ENCODE measurements at places on chromosomes 3 and 15.

DNA sequence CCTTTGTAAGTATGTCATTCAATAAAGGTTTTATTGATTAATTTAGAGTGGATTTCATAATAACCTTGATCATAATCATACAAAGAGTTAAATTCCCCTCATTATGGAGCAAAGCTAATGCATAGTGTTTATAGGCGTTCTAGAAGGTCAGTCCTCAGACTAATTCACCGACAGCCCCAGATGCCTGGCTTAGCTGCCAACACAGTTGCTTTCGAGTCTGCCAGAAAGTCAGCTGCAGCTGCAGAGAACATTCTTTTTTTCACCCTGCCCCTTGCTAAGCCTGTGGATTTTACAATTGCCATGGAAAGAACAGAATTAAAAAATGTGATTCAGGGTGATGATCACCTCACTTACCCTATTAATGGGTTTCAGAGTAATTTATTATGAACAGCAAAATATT, 21.2 kb downstream of the CADM2 start:
- H3K4me3 ChIP-seq, result no peak overlapping the region
- no peaks in the 10 kb centered on the region for H3K36me3 ChIP-seq
- no peaks in the 10 kb centered on the region for H3K27me3 ChIP-seq
- H3K4me1 ChIP-seq, result no peaks in the 10 kb centered on the region

- H3K27me3 ChIP-seq, result no peaks in the 10 kb centered on the region
- no peak overlapping the region for H3K27ac ChIP-seq
- H3K36me3 ChIP-seq, result no peaks in the 10 kb centered on the region
Observed at GRCh38 chr3:23035927-23036640, 167.0 kb upstream of the UBE2E2 start.

DNA sequence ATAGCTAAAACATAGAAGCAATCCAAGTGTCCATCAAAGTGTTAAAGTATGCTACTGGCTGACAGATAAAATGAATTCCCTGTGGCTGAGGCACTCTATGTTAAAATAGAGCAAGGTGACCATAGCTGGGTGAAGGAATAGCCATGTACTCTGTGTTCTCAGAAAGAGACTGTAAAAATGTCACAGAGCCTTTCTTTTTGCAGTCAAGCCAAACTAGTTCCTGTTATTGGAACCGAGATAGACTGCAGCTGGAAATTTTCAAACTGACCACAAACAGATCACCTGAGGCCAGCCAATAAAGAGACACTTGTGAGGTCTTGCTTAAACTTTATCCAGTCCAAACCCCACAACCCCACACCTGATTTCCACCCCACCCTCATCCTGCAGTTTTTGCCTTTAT, 422.8 kb upstream of the NAALADL2 start:
- no peak overlapping the region for H3K4me3 ChIP-seq
- no peak for DNase-seq
- peaks cover 9% of the 10 kb centered on the region for H3K4me1 ChIP-seq
- H3K36me3 ChIP-seq, result no peaks in the 10 kb centered on the region

DNA sequence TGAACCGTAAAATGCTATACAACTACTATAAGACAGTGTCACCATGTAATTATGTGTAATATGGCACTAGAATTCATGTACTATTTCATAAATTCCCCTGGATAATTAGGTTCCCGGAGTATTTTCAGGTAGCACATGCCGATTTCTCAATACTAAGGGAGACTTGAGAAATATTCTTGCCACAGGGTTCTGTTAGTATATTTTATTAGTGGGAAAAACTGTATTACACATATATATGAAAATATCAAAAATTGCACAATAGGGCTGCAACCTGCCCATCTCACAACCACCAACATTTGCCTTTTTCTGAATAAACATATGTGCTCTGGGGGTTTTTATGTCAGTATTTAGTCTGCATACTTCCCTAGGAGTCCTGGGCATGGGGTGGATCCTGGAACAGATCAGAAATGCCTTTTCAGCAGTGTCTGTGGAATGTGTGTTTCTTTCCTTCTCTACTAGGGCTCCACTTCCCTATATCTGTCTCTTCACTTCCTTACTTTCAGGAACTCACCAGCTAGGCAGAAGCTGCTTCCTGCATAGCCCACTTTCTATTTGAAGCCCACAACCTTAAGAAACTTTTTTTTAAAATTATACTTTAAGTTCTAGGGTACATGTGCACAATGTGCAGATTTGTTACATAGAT, 87.5 kb downstream of the RPL39L start:
- H3K36me3 ChIP-seq, result no peaks in the 10 kb centered on the region
- no peaks in the 10 kb centered on the region for H3K27me3 ChIP-seq

DNA sequence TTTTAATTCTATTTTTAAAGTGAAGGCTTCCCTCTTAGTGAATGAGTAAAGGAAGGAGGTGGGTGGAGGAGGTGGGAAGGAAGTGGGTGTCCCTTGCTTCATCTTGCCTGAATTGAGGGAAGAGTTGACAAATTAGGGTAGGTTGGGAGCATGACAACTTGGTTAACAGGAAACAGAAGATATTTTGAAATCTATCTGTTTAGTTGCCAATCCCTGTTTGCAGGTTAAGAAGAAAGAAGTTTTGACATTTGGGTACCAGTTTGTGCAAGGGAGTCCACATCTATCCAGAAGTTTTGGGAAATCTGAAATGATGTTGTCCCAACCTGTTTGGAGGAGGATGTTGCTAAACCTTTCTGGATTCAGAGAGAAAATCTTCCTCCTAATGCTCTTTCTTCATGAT, 204.1 kb upstream of the SUCLG2 start:
- no peaks in the 10 kb centered on the region for H3K4me1 ChIP-seq
- DNase-seq, result no peak
- H3K27ac ChIP-seq, result no peak overlapping the region

DNA sequence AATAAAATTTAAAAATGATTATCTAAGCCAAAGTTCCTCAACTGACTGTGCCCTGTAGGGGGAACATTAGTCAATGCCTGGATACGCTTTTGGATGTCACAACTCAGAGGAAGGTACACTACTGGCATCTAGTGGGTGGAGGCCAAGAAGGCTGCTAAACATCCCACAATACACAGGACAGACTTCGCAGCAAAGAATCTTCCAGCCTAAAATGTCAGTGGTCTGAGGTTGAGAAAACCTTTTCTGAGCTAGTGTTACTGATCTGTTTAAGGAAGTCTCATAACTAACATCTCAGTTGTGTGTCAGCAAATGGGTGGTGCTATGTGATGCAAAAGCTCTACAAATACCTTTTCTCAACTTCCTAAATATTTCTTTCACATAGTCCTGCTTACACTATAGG, 20.9 kb upstream of the LDHAL6B start:
- DNase-seq, result no peak
- H3K4me3 ChIP-seq, result no peak overlapping the region
- H3K4me1 ChIP-seq, result no peaks in the 10 kb centered on the region
- H3K36me3 ChIP-seq, result no peaks in the 10 kb centered on the region
- no peak overlapping the region for H3K27ac ChIP-seq
- peaks cover 5% of the 10 kb centered on the region for H3K27me3 ChIP-seq

DNA sequence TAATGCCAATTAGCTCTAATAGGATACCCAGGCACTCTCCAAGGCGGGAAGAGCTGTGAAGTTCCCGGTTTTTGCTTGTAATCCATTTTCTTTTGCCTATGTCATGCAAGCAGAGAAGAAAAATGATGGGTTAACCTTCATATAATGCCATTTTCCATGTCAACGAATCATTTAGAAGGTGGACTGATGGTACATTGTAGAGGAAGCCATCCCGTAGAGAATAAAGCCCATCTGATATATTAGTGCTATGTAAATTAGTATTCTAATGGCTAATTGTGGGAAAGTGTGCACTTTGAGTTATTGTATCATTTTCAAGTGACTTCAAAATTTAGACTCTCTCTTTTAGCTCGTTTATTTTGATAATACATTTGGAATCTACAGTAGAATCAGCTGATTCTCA, 509.1 kb downstream of the ROBO2 start:
- no peak overlapping the region for H3K4me3 ChIP-seq
- no peak overlapping the region for H3K27ac ChIP-seq
- DNase-seq, result no peak
- no peaks in the 10 kb centered on the region for H3K36me3 ChIP-seq

GRCh38 chr15:90637693-90638092, 79.5 kb upstream of the BLM start:
- H3K36me3 ChIP-seq, result peaks cover 42% of the 10 kb centered on the region
- no peaks in the 10 kb centered on the region for H3K27me3 ChIP-seq
- H3K27ac ChIP-seq, result no peak overlapping the region
- H3K4me3 ChIP-seq, result no peak overlapping the region
- no peaks in the 10 kb centered on the region for H3K4me1 ChIP-seq

DNA sequence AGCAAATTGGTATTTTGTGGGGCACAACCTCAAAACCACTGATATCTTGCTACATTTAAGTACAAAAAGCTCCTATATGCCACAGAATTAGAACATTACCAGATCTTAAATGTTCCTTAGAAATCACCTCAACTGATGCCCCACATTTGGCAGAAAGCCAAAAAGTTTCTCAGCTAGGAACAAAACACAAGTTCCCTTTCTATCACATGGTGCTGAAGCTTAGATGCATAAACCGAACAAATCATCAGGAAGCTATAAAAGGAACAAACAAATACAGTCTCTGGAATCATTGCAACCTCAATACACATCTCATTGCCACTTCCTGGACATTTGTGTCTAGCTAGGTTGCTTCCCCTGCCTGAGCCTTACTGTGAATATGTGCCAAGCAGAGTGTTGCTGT, 492.6 kb downstream of the LPP start:
- H3K4me1 ChIP-seq, result peaks cover 10% of the 10 kb centered on the region
- no peaks in the 10 kb centered on the region for H3K27me3 ChIP-seq
- no peaks in the 10 kb centered on the region for H3K36me3 ChIP-seq
- DNase-seq, result peak; percentile 17

DNA sequence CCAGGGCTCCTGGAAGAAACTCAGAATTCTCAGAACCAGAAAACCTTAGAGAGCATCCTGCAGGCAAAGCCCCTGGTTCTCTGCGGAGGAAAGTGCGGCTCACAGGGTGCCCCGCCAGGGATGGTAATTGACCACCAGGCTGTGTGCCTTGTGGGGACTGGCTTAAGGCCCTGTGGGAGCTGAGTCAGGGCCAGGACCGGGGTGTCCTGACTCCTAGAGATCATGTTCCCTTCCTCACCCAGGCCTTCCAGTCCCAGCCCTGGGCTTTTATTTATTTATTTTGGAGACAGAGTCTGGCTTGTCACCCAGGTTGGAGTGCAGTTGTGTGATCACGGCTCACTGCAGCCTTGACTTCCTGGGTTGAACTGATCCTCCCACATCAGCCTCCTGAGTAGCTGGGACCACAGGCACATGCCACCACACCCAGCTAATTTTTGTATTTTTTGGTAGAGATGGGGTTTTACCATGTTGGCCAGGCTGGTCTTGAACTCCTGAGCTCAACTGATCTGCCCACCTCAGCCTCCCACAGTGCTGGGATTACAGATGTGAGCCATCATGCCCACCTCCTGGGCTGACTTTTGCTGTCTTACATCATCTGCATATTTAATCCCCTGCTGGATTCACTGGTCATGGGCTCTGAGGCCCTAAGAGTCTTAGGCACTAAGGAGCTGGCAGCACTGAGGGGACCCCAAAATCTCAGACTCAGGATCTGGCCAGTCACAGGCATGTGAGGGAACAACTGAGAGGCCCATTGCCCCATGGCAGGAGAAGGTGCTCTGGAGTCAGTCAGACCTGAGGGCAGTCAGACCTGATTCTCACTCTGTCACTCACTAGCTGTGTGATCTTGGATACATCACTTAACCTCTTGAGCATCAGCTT, 20.4 kb upstream of the LAMP3 start:
- peaks cover 16% of the 10 kb centered on the region for H3K27me3 ChIP-seq
- DNase-seq, result no peak
- no peaks in the 10 kb centered on the region for H3K36me3 ChIP-seq
- H3K4me1 ChIP-seq, result no peaks in the 10 kb centered on the region

DNA sequence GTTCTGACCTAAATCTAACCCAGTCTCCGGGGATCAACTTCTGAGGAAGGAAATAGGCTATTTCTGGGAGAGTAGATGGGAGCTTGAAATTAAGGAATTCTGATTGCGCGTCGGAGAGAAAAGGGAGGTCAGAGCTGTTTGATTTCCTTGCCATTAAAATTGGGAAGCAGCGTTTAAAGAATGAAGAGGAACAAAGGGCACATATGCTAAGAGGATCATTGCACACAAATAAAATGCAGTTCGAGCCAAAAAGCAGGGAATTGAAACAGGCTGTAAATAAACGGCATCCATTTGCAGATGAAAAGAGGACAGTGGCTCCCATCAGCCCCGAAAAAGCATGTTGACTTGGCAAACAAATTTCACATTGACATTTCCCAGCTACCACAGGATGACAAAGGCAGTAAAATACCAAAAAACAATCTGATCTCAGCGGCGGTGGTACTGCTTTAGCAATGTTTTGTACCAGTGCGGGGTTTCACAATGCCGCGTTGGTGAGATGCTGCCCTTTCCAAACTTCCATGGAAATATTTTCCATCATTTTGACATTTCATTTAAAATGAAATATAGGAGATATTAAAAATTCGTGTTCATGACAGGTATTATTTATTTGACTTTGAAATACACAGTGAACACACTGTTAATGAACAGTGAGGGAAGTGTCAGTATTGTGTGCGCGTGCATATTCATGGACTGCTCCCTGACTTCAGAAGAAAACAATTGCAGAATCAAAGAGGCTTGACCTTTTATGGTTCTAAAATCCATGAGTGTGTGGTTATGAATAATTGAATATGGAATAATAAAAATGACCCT, 108.8 kb downstream of the SQOR start:
- H3K4me1 ChIP-seq, result no peaks in the 10 kb centered on the region
- H3K4me3 ChIP-seq, result no peak overlapping the region
- H3K27me3 ChIP-seq, result no peaks in the 10 kb centered on the region
- no peak overlapping the region for H3K27ac ChIP-seq
- no peak for DNase-seq
- H3K36me3 ChIP-seq, result no peaks in the 10 kb centered on the region

DNA sequence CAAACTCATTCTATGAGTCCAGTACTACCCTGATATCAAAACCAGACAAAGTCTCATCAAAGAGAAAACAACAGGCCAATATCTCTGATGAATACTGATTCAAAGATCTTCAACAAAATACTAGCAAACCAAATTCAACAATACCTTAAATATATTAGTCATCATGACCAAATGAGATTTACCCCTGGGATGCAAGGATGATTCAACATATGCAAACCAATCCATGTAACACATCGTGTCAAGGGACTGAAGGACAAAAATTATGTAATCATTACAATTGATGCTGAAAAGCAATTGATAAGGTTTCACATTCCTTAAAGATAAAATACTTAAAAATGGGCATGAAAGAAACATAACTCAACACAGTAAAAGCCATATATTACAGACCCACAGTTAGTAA, 1476.9 kb downstream of the SI start:
- no peak for DNase-seq
- H3K27ac ChIP-seq, result no peak overlapping the region
- H3K27me3 ChIP-seq, result no peaks in the 10 kb centered on the region
- H3K36me3 ChIP-seq, result no peaks in the 10 kb centered on the region
- no peaks in the 10 kb centered on the region for H3K4me1 ChIP-seq

All from DND-41 (cell line).